Naive thymus-derived CD4-positive, alpha-beta T cell (primary cell): ENCODE measurements at places on chromosomes 7 and 10.

- DNase-seq = no peak
Observed at GRCh38 chr10:126243306-126243705, 145.0 kb downstream of the ADAM12 start.

GRCh38 chr10:73017955-73018480 lies 63.4 kb upstream of the PLA2G12B start:
- no peak for DNase-seq

DNA sequence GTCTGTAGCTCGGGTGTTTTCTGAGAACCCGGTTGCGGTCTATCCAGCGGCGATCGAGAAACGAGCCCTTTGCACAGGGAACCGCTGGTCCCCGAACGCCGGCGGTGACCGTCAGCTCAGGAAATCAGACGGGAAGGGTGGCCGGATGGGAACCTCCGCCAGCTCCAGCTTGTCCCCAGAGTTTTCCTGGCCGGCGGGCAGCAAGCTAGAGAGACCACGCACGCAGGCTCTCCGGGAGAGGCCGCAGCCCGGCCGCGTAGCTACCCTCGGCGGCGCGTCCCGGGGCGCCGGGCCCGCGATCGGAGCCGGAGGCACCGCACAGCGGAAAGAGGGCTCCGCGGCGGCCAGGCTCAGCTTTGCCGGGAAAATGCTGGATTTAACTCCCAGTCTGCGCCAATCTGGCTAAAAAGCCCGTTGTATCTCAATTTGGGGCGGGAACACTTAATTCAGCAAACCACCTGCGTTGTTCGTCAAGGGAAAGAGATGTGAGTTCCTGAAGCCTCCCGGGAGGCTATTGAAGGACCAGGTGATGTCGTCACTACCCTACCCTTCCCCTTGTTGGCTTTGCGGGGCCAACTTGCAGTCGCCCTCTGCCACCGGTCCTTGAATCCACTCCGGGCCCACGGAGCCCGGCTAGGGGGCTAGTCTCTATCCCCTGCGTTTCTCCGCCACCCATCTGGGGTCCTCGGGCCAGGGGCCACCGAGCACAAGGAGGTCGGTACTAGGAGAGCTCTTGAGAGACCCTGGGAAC lies 859 bp upstream of the CH25H start:
- DNase-seq = no peak

DNA sequence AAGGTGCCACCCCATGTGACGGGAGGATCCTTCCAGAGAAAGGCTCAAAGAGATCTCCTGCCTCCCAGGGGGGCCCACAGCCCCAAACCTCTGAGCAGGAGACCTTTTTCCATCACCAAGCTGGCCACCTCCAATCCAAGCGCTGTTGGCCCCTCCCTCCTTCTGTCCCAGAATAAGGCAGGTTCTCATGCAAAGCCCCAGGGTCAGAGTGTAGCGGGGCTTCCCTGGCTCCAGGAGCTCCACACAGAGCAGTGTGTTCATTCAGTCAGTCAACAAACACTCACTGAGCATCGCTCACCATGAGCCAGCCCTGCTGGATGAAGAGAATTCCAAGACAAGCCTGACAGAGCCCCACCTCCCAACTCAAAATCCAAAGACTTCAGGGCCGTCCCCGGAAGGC lies 39.0 kb downstream of the TNRC18 start:
- DNase-seq = no peak
